ENCODE measurements at places on chromosomes 6 and 20. TPM values are rescaled to one million over a fixed set of nuclear protein-coding genes. Genes with fewer than 3 reads are reported as not detected.
A peak's percentile ranks its signal among the peaks of the same experiment; 100 is the strongest.

GRCh38 chr6:30643656-30644055 lies 3.3 kb upstream of the C6orf136 start:
- no peak for DNase-seq

DNA sequence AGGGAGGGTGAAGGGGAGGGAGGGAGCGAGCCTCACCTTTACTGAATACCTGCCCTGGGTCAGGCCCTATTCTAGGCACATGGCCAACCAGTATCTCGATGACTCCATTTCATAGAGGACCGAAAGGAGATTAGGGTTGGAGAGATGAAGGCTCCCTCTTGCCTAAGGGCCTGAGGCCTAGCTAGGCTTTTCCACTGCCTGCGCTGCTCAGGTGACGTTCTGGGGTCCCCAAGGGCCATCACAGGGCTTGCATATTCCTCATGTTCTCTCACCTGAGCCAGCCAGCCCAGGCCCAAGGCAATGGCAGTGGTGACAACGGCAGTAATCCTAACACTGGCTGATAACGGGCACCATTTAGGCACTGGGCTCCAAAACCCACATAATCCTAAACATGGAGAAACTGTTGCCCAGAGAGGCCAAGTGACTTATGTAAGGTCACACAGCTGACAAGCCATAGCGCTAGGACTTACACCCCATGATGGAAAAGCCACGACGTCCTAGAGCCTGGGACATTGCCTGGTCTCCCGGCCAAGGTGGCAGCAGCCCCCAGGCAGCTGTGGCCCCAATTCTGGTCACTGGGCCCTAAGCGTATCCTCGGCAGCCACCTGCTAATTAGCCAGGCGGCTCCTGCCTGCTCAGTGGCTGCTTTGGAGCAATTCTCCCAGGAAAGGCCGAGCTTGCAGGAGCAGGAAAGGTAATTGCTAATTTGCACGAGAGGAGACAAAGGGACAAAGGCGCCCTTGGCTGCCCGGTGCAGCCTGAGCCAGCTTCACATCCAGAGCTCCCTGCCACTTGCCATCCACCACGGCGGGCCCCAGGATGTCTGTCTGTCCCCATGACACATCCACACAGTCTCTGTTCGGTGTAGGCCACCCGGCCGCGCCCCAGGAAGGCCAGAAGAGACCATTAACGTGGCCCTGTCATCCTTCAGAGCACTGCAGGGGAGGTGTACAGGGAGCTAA lies 21.5 kb downstream of the NOL4L start:
- no peak for DNase-seq

DNA sequence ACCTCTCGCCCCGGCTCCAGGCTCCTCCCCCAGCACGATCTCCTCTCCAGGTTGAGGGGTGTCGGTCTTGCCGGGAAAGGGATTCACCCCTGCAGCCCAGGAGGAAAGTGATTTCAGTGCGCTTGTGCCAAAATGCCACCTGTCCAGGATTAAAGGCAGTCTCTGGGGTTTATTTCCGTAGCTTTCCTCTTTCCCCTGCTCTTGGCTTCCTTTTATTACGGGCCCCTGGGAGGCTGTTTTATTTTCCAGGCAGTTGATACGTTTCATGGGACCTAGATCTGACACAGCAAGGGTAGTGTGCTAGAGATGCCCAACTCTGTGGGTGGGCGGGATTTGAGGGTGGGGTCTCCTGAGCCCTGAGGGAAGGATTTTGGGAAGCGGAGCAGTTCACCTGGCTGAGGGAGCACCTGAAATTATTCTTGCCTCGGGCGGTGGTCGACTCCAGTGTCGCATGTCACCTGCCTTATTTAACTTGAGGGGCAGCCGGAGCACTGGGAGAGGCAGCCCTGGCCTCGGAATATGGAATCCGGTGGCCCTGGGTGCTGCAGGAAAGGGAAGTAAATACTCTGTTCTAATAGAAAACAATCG lies 9.5 kb upstream of the NKX2-2 start:
- no peak for DNase-seq

GRCh38 chr20:58213716-58214115 lies 14.7 kb downstream of the ANKRD60 start:
- DNase-seq, result no peak

TEAD3 gene
- total RNA-seq, result 23.7 TPM

GRCh38 chr20:5270603-5271002 lies 46.2 kb downstream of the PROKR2 start:
- no peak for DNase-seq

DNA sequence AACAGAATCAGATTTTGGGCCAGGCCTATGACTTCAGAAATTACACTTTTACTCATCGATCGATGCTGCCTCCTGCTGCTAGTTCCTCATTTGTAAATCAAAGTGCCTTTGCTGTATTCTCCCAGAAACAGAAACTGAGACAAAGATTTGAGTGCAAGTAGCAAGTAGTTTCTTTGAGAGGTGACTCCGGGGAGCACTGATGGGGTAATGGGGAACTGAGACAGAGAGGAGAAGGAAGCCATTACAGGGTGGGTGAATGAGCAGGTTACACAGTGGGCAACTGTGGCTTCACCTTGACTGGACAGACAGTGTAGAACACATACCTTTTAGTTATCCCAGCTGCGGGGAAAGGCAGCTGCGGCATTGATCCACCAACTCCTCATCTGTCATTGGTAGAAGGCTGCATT lies 9.7 kb upstream of the CD40 start:
- DNase-seq, result no peak

DNA sequence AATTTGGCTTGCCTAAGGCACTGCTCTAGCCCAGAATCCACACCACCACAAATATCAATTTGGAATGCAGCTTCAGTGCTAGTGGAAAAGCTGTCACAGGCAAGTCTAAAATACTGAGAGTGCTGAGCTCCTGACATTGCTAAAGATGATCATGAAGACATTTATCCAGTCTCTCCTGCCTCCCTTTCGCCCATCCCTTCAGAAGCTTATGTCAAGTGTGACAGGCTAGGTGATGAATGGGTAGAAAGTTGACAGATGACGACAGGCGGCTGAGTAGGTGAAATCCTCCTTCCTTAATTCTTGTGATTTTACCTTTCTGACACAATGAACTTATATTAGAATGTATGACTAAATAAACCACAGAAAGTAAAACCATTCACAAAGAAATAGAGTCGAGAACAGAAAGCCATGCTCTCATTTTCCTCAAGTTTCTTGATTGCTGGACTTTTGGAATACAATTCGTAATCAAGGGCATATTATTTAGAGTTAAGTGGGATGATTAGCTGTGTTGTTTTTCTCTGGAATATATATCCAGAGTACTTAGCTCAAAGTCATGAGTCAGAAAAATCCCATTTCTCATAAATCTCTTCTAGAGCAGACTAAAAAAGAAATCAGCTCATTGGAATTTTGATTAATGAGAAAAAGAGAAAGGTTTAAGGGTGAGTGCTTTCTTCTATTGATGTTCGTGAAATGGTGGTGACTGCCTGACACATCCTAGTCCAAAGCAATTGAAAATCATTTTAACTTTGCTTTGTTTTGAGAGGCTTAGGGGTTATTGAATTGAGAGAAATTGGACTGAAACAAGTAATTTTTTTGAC lies 1228.2 kb upstream of the CITED2 start:
- DNase-seq, result peak; percentile 20

- DNase-seq, result no peak
Measured at GRCh38 chr20:41900201-41900691, 282.1 kb upstream of the CHD6 start.

DNA sequence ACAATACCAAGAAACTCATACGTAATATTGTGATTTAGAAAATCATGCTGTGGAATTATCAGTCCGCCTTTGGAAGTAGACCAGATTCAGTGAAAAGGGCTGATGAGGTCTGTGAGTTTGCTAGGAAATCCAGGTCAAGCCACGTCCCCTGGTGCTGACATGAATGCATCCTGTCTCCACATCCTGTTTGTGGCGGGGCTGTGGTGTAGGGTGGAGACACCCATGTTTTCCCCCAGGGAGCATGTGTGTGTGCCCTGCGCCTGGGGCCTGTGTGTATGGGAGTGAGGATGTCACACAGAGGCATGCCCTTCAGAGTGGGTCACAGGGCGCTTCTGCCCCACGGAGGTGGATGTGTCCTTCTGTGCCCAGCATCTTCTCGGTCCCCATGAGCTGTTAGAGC lies 109.1 kb downstream of the SASH1 start:
- DNase-seq, result no peak

GRCh38 chr6:63442870-63443269 lies 123.1 kb upstream of the LGSN start:
- no peak for DNase-seq

DNA sequence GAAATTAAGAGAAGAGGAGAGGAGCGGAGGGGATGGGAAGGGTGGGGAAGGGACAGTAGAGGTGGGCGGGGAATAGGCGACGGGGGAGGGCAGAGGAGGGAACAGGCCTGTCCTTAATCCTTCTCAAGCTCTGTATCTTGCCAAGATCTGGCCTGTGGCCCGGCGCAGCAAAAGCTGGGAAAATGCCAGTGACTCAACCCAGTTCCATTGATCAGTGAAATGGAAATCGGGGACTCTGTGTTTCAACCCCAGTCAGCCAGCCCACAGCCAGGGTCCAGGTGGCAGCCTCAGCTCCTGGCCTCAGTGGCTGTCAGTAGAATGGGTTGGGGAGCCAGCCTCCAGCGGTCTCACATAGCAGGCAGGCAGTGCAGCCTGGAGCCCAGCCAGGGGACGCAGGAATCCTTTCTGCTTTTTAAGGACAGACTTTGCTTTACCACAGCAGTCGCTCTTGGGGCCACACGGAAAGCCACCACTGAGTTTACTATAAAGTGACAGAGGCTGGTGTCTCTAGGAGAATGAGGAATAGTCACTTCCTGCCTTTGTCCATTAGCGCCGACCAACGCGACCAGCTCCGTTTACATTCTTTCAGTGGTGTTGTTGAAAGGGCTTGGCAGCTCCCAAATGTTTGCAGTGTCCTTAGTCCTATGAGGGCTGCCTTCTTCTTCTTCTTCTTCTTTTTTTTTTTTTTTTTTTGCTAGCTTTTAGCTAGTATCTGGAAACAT lies 128.0 kb downstream of the RIN2 start:
- peak; percentile 62 for DNase-seq

FKBP1C gene
- 0.43 TPM for total RNA-seq

GRCh38 chr6:129501740-129502660 lies 208.0 kb downstream of the ARHGAP18 start:
- DNase-seq, result no peak

- DNase-seq, result no peak
Measured at GRCh38 chr20:57809661-57810172, 99.9 kb upstream of the PMEPA1 start.

GRCh38 chr6:119132261-119132981 lies 54.0 kb upstream of the FAM184A start:
- DNase-seq, result no peak

DNA sequence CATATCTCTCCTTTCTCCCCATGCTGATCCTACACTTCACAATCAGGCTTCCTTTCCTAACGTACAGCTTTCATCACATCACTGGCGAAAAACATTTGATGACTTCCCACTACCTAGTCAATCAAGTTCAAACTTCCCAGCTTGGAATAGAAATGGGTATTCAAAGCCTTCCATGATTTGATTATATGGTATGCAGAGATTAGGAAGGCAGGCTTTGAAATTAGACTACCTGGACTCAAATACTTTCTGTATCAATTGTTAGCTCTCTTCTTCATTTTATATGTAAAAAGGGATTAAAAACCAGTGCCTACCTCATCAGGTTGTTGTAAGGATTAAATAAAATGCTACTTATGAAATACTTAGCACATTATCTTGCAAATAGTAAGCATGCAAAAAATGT lies 7.7 kb downstream of the NCOA6 start:
- no peak for DNase-seq

- DNase-seq, result peak; percentile 64
Measured at GRCh38 chr6:4017834-4018170, 61.1 kb downstream of the FAM217A start.

SLA2 gene
- total RNA-seq, result not detected

COL11A2 gene
- under 0.01 TPM for total RNA-seq

GRCh38 chr6:112010328-112010727 lies 43.6 kb upstream of the CCN6 start:
- DNase-seq, result no peak

- no peak for DNase-seq
Measured at GRCh38 chr20:63619086-63619485, 7.8 kb downstream of the GMEB2 start.

GRCh38 chr6:70982747-70983146 lies 25.9 kb upstream of the B3GAT2 start:
- no peak for DNase-seq

- no peak for DNase-seq
Measured at GRCh38 chr6:53233309-53233708, 84.7 kb upstream of the GCM1 start.

CGA gene
- total RNA-seq, result not detected

GRCh38 chr6:30672445-30673253 lies at the start of gene DHX16:
Gene DHX16 (minus strand): TSS chr6:30673006. CDS start chr6:30672841, 165 bp downstream.
- peak; percentile 99 for DNase-seq

CTAGE9 gene
- not detected for total RNA-seq

DNA sequence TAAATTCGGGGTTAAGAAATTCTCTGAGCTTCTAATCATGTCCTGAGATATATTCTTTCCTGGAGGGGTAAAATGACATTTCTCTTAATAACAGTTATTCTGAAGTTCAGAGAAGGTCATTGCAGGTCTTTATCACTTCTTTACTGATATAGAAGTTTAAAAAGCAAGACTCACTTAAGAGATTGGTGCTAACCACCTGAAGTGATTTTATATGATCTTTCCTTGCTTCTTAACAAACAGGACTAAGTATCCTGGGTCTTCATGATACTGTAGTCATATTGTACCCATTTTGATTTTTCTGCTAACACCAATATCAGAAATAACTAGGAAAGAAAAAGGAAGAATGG lies 39.3 kb upstream of the PRDM1 start:
- DNase-seq, result no peak

CAGE1 gene
- total RNA-seq, result under 0.01 TPM

UNC5CL gene
- under 0.01 TPM for total RNA-seq

DNA sequence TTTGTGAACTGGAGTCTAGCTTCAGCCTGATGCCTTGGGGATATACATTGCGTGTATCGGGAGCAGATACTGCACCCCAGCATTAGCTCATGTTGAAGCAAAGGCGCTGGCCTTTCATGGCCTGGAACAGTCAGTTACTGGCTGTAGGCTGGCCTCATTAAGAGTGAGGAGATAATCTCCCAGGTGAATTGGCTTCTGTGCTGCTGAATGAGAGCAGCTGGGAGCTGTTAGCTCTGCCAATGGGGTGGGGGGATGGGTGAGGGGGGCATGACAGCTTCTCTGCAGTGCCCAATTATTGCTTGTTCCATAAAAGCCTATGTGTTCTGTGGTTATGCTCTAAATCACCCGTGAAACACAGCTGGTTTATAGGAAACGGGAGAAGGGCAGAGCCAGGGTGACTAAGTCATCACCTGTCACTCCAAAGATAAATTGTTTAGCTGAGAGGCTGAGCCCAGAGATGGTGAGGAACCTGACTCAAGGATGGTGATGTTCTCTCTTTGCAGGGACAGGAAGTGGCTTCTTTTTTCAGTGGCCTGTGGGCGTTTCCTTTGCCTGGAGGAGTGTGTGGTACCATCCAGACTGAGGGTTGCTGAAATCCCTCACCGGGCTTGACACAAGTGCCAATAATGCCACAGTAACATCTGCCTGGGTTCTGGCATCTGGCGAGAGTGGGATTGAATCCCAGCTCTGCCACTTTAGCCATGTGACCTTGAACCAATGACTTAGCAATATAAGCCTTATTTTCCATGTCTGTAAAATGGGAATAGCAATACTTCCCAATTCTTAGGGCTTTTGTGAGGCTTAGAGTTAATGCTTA lies 170.8 kb downstream of the BCAS1 start:
- DNase-seq, result peak; percentile 80

- peak; percentile 72 for DNase-seq
Measured at GRCh38 chr6:118283766-118284165, 264.3 kb upstream of the PLN start.

ECT2L gene
- not detected for total RNA-seq
